Osteocyte (in vitro differentiated cells): ENCODE measurements at places on chromosomes 7 and 10.

GRCh38 chr7:152136686-152137085 lies 111.2 kb downstream of the GALNT11 start:
- no peak for DNase-seq

GRCh38 chr10:108783897-108784296 lies 1139.4 kb downstream of the XPNPEP1 start:
- no peak for DNase-seq

- DNase-seq: no peak
Measured at GRCh38 chr7:29328045-29328444, 133.5 kb downstream of the CHN2 start.

DNA sequence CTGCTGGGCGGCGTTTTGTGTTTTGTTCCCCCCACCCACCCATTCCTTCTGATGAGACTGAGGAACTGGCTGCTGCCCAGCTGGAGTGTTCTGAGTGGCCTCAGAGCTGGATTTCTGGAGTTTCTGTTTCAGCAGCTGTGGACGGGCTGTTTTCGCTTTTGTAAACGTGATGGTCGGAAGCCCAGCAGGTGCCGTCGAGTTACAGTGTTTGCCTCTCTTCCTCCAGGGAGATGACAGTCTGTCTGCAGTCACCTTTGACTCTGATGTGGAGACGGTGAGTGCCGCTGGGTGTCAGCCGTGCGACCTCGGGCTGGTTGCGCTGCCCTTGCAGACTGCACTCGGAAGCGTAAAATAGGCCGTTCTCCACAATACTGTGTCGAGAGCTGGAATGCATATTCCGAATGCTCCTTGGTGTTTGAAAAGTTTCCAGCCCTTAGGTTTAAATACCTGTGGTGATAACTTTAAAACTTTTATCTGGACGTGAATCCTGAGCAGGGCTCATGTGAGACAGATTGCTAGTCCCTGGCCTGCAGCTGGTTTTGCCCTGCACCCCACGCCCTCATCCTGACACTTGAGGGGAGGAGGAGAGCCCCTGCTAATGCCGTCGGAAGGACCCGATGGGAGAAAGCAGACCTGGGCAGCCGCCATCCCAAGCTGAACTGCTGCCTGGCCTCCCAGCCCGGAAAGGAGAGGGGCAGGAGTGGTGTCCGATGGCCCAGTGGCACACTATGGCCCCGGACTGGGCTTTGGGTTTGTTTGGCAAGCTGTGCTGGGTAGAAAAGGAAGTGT lies 8.3 kb downstream of the IQCE start:
- no peak for DNase-seq

- DNase-seq: no peak
Measured at GRCh38 chr10:122853665-122854313, 8.1 kb upstream of the CUZD1 start.

- DNase-seq: no peak
Measured at GRCh38 chr7:121126801-121127534, 138.5 kb downstream of the CPED1 start.

- DNase-seq: no peak
Measured at GRCh38 chr10:34656661-34657060, 158.4 kb downstream of the PARD3 start.

DNA sequence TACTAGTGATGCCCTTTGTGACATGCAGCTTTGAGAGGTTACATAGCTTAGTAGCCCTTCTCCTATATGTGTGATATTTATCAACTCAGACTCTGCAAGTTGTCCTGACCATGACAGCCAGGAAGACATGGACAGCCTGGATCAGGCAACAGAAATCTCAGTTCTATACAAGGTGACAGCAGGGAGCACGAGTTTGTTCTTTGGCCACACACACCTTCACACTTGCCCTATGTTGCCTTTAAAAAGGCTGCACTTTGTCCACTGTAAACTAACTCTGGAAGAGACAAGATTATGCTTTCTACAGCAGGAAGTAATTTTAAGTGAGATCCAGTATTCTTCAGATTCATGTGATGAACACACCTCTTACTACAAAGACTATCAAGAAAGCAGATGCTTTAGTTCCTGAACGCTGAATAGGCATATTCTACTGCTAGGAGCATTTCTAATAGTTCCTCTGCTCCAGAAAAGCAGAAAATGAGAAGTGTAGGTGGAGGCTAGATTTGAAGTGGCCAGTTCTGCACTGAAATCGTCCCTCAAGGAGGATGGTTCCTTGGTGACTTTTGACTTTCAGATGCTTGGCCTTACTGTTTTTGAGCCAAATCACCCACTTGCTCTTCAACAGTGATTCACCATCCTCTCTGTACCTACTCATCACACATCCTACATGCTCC lies 239.2 kb downstream of the COBL start:
- no peak for DNase-seq

- DNase-seq: no peak
Measured at GRCh38 chr10:12707461-12708185, 293.9 kb downstream of the CCDC3 start.

GRCh38 chr10:5566614-5567013 lies 41.9 kb downstream of the CALML3 start:
- no peak for DNase-seq

GRCh38 chr7:65390588-65390987 lies 16.9 kb downstream of the ZNF92 start:
- no peak for DNase-seq

DNA sequence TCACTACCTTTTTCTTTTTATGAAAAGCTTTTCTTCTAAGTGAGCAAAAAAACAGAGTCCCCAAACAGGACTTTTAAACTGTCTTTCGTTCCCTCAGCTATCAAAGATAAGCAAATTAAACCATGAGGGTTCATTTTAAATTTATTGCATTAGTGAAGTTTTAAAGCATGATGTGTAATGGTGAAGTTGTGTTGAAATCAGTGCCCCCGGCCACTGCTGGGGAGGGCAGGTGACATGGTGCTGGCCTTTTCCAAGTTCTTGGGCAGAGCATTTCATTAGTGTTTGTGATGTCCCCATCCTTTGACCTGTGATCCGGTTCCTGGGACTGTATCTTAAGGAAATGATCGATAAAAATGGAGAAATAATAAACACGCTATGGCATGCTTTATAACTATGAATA lies 96.0 kb downstream of the EEPD1 start:
- DNase-seq: no peak

DNA sequence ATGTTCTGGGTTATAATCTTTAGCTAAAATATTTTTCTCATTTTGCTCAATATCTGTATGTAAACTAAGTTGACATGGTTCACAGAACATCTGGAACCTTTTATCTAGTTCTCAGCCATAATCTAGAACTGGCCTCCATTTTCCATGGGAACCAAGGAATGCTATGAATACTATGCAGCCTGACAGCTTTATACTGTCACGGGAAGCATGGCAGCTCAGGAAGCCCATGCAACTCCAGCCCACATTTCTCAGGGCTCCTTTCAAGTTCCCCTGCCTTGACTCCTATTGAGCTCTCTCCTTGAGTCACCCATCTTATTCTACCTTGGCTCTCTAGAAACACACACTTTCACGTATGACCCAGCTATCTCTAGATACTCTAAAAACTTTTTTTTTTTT lies 36.6 kb upstream of the PRKAR2B start:
- DNase-seq: no peak

DNA sequence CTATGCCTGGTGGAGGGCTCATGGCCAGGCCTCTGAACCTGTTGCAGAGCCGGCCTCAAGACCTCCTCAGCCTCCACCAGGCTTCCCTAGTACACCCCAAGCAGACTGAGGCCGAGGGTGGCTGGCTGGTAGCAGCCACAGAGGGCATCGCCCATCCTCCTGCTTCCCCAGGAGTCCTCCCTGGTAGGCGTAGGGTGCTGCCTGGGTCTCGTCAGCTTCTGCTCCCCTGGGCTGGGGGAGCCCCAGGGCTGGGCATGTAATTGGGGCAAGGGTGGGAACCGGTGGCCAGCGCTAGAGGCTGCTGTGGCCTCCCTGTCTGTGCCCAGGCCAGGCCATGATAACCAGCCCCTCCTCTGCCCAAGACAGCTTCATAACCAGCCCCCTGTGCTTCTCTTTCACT lies 32.6 kb downstream of the TBATA start:
- DNase-seq: no peak

DNA sequence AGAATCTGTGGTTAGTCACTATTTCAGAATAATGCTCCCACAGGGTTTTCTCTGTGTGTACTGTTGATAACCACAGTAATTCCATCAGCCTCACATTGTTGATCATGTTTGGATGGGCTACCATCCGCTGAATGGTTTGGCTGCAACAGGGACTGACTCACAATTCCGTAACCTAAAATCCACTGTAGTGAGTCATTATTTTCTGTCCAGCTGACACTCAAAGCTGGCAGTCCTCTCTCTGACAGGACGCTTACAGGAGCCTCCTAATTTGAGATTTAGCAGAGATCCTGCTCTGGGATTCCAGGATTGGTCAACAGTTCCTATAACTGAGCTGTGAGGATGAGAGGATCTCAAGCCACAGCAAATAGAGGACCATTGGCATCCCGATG lies 32.7 kb downstream of the VWA2 start:
- no peak for DNase-seq

GRCh38 chr7:30556840-30557239 lies 37.8 kb upstream of the GARS1 start:
- DNase-seq: no peak

DNA sequence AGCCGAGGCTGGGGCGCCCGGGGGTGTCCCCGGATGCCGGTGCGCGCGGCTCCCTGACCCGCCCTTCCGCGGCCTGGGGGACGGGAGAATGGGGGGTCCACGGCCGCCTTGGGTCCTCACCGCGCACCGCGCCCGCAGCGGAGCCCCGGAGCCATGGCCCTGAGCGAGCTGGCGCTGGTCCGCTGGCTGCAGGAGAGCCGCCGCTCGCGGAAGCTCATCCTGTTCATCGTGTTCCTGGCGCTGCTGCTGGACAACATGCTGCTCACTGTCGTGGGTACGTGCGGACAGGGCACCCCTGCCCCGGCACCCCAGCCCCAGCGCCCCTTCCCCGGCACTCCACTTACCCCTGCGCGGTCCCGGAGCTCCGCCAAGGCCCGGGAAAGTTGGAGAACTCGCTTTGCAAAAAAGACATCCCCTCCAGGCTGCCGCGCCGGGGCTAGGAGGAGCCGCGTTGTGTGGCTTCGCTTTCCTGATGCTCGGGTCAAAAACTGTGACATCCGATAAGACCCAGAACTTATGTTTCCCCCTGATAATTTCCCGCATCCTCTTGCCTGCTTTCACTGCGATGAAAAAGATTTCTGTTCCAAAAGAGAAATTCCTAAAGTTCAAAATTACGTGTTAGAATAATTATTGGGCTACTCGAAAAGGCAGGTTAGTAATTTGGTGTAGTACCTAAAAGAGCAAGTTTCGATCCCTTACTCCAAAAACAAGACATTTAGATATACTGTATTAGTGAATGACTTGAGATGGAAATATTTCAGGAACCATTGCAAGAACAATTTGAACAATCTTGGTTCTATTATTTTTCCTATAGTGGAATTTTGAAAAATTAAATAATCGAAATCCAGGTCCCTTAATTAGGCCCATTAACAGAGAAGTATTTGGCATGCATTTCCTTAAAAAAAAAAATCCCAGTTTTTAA lies 888 bp downstream of the SLC18A2 start:
- no peak for DNase-seq

- DNase-seq: no peak
Measured at GRCh38 chr10:48659790-48660189, 24.9 kb upstream of the WDFY4 start.

DNA sequence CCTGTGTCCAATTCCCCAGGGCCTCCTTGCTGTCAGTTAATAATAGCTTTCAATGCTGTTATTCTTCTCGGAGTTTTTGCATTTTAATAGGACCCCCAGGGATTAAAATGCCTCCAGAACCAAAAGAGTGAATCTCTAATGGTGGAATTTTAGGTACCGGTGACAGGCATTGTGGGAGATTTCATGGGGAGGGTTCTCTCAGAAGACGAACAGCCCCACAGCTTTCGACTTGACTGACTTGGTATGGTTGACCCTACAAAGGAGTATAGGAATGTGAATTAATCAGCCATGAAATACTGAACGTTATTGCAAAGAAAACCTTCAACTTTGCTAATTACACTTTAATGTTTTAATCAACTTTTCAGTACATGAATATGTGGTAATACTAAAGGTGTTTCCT lies 206.3 kb upstream of the FZD8 start:
- DNase-seq: no peak

GRCh38 chr10:3467052-3467951 lies 294.7 kb upstream of the PITRM1 start:
- no peak for DNase-seq

DNA sequence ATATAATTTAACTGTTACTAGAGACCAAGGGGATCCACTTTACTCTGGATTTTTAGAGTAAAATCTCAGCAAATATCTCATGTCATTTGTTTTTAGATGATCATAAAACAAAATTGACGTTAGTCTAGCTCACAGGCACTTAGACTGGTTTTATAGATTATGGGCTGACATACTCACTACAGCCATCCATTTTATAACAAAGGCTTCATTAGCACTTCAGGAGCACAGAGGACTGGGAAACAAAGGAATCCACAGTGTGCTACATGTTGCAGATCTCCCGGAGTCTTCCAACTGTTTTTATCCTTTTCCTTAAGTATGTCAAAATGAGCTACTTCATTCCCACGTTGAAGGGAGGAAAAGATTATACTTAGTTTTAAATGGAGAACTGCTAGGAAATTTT lies 15.9 kb upstream of the SCRN1 start:
- DNase-seq: no peak

- no peak for DNase-seq
Measured at GRCh38 chr10:95273393-95274312, 17.1 kb downstream of the PDLIM1 start.

DNA sequence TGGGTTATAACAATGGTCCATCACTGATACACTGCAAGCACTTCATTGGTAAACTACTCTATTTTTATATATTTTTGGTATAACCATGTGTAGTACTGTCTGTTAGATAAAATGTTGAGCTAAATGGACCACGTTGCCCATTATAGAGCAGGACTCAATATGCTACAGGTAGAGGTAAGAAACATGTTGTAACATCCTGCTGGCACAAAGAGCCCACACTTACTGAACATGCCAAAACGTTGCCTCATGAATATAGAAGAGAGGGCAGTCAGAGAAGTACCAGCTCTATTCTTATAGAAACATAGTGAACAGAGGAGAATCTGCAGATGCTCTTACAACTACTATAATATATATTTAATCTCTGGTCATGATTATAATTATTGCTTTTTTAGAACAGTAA lies 18.4 kb upstream of the MET start:
- DNase-seq: no peak

DNA sequence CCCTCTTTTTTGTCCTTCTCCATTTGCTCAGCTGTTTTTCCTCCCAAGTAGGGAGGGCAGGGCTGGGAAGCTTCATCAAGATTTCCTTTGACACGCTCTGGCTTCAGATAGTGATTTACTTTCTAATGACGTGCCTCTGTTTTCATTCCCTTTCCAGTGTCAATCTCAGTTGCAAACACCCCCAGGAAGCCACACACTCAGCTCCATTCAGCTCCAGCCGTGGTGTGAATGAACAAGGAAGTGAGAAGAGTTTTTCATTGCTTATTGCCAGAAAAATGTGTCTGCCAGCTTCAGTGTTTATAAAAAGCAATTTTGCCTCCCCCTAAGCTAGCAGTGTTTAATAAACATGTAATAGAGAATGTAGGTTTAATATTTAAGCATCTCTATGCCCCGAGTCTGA lies 108.7 kb upstream of the DPP6 start:
- no peak for DNase-seq
